Activated CD4-positive, alpha-beta T cell treated with anti-CD3 and anti-CD28 coated beads, Interleukin-2, amount 50 U/mL, for 24 hours (primary cell): ENCODE measurements at places on chromosomes 12 and 14.

DNA sequence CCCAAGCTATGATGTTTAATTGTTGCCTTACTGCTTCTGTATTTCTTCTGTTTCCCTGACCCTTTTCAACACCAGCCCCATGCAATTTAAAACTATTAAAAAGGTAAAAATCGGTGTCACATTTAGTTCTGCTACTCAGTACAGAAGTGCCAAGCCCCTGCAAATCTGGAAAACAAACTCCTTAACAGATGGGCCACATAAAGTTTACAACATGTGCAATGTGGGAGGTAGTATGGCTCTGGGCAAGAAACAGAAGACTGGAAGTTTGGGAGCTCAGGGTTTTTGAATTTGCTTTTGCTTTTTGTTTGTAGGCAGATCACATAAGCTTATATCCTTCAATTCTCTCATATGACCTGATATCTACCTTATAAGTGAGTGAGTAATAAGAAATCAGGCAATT lies 404.0 kb upstream of the ATP2B1 start:
- no peak for DNase-seq

DNA sequence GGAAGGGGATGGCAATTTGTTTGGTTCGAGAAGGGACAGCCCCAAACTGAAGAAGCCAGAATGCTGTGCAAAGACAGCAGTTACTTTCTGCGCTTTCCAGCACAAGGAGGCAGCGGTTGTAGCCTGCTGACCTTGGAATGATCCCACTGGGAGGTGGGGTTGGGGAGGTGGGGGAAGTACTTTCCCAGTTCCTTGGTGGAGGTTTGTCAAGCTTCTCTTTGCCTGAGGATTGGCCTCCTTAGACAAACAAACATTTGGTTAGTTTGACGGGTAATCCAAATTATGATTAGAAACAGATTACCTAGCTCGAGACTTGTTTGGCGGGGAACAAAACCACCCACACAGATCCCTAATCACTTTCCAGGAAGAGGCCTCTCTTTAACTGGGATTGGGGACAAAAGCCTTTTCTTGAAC lies 79.1 kb upstream of the EGLN3 start:
- DNase-seq: no peak

GRCh38 chr14:63940387-63940786 lies 87.6 kb downstream of the SYNE2 start:
- DNase-seq: no peak

- DNase-seq: no peak
Observed at GRCh38 chr12:121326996-121327674, 25.1 kb downstream of the ANAPC5 start.
